Stimulated activated CD8-positive, alpha-beta memory T cell treated with anti-CD3 and anti-CD28 coated beads, Interleukin-4, amount 100 ng/mL, for 1 hour (primary cell): ENCODE measurements at places on chromosomes 5 and 9.
A peak's percentile ranks its signal among the peaks of the same experiment; 100 is the strongest.

DNA sequence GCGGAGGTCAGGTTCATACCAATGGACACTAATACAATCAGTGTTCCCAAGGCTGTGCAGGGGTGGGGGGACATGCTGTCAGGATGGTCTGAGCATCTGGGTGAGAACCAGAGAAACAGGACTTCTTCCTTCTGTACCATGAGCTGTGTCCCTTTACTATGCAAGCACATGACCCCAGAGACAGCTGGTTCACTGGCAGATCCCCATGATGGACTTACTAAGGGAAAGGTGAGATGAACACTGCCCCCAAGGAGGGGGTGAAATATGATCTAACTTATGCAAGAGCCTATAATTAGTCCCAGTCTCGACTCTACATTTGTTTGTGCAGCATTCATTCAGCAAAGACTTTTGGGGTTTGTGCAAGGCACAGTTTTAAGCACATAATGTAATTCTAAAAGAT, 91.4 kb downstream of the LIFR start:
- no peak for DNase-seq

DNA sequence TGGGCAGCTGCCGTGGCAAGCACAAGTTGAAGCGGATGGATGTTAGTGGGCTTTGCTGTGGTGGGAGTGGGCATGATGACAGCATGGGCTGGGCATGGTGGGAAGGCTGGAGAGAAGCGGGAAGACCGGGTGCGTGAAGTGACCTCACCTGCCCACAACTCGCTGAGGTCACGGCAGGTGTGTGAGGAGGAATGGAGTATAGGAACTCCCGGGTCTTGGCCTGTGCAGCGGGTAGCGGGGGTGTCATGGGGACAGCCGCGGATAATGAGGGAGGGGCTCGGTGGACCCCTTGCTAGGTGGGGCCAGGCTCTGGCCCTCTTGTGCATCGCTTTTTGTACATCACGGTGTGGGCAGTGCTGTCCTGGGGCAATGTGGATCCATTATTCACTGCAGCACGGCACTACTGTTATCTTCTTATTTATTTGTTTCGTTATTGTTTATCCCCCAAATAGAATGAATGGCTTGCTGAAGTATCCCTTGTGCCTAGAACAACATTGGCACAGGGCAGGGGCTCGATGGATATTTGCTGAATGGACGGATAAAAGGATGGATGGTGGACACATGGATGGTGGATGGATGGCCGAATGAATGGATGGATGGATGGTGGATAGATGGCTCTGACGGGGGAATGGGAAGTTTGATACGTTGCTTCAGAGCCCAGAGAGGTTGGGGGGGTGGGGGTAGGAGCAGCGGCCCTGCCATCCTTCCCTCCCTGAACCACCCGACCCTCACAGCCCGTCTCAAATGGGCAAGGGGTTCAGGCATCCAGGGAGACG, 14.6 kb downstream of the PROP1 start:
- DNase-seq: no peak

DNA sequence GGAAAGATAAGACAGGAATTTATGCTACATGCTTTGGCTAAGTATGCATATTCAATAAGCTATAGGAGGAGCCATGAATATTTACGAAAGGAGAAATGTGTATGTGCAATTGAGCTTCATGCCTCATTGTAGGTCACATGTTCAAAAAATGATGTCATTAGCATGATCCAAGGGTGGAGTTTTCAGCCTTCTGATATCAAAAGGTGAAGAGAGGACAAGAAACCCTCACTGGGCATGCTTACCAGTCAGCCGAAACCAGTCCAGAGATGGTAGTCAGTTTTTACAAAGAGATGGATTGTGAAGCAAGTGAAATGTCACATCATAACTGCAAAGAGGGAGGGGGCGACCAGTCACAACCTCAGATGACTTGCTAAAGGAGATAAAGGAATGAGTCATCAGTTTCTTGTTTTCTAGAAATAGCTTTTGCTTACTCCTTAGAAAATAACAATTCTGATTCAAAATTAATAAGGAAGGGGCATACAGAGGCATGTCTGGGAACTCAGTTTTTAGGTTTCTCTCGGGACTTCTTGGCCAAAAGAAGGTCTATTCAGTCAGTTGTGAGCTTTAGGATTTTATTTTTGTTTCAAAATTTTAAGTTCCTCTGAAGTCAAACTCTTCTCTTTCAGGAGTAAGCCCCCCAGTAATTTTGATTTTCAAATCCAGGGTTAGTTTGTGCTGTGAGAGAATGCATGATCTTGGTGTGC, 1067.8 kb upstream of the EDIL3 start:
- DNase-seq: no peak

DNA sequence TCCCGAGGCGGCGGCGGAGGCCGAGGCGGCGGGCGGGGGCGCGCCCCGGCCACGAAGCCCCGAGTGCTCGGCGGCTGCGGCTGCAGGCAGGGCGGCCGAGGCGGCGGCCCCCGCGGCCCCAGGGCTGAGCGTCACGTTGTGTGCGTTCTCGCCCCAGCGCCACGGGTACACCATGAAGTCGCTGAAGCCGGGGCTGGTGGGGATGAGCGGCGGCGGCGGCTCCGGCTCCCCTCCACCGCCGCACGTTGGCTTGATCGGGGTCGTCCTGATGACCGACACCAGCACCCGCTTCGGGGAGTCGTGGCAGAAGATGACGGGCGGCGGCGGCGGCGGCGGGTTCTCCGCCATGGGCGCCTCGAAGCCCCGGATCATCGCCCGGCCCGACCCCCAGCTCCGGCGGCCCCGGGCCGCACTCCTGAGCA, 498 bp downstream of the ZNF367 start:
- peak; percentile 17 for DNase-seq

DNA sequence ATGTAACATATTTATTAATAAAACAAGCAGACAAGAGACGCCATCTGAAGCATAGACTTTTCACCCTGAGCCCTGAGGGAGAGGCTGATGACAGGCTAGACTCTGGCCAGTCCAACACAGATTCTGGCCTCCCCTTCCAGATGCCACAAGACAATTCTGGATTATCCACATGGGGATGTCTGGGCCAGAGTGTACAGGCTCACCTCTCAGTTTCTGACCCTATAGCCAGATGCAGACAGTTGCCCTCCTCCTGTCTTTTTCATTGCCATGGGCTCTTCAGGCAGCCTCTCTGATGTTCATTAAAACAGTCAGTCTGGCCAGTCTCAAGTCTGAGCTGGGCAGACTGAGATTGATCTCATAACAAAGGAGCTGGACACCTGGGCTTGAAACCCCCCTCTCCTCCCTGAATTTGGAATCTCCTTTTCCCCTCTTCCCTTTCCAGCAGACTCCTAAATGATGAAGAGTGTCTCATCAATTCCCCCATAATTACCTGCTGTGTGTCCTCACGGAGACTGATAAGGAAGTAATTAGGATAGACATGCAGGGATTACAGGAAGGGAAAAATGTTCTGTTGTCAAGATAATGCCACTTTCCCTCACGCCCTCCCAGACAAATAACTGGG, 89.6 kb downstream of the ASTN2 start:
- DNase-seq: no peak

DNA sequence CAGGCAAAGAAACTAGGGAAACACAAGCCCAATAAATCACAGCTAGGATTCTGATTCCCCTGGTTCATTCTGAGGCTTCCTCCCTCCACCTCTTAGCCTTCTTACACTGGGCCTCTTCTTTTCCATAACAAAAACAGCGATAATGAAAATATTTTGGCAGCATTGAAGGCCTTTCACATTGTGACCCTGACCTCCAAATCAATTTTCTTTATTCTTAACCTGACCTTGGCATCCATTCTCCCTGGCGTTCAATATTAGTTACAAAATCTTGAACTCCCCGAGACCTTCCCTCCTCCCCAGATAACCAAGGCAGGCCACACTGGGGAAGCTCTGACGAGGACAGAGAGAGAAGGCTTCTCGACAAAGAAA, 399.9 kb downstream of the ZSWIM6 start:
- DNase-seq: no peak

GRCh38 chr5:73821003-73821402, 195.0 kb downstream of the ARHGEF28 start:
- no peak for DNase-seq
